ENCODE measurements at places on chromosomes 5 and 9.

- DNase-seq, result no peak
Observed at GRCh38 chr5:128441941-128442350, 96.1 kb downstream of the FBN2 start.

DNA sequence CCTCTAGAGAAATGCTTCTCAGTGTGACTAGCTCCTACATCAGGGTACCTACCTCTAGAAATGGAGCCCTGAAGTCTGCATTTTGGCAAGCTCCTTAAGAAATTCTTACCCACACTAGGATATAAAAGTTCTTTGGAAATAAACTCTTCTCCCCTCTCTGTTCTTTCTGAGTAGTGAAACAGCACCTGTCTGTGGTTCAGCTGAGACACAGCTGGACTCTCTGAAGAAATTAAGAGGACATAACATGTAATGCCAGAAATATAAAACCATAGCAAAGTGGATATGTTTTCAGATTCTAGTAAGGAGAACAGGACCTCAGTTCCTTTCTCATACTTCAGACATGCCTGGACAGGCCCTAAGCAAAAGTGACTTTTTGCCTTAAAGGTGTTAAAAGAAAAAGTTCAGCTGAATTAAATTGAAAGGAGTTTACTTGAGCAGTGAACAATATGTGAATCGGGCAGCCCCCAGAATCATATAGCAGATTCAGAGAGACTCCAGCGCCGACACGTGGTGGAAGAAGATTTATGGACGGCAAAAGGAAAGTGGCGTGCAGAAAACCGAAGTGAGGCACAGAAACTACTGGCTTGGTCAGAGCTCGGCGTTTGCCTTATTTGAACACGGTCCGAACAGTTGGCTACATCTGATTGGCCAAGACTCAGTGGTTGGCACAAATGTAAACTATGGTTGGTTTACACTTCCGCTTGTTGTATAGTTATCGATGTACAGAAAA is 64.5 kb downstream of the PRKACG start:
- DNase-seq, result peak; percentile 77

GRCh38 chr9:115036691-115037090 is 81.3 kb downstream of the TNC start:
- DNase-seq, result no peak

DNA sequence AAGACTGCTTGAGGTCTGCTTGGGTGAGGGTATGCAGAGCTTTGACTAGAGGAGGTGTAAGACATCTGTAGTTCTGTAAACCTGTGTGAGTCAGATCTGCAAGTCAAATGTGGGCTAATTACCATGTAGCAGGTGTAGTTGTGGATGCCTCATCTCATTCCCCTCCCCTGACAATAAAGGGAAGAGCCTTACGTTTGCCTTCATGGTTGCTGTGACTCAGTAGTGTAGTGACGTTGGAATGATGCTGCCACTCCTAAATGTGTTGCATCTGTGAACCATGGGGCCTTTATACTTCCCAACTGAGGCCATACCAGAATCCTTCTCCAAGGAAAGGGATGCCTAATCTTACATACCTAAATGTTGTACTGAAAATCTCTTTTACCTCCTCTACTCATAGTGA is 26.0 kb downstream of the PRDM6 start:
- no peak for DNase-seq

- no peak for DNase-seq
Observed at GRCh38 chr9:69976152-69976551, 67.5 kb upstream of the MAMDC2 start.

DNA sequence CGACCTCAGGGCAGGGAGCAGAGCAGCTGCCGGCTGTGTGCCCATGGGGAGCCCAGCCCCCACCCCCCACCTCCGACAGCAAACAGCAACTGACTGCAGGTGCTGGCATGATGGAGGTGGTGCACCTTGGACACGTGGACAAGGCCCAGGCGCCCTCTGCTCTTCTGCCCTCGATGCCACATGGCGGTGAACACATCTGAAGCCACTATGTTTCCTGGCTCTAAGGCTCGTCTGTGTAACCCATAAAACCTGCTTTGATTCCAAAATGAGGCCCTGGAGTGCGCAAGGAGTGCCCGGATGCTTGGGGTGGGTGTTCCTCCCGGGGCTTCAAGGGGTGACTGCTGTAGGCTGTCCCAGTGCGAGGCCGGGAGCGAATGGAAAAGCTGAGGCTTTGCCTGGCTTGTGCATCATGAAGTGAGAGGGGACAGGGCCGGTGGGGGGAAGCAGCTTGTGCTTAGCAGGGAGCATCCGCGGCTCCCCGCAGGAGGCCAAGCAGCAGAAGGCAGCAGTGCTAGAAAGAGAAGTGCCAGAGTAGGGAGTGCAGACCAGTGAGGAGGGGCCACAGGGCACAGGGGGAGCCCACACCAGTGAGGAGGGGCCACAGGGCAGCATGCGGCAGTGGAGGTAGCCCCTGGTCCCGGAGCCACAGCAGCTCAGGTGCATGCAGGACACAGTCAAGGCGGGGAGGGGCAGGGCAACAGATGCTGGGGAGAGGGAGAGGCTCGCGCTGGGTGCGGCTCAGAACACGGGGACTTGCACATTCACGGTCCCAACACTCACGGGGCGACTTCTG is 30.0 kb downstream of the NKD2 start:
- DNase-seq, result no peak

GRCh38 chr5:125928663-125929062 is 494.5 kb upstream of the GRAMD2B start:
- peak; percentile 1 for DNase-seq

GRCh38 chr5:122442938-122443337 is 130.9 kb downstream of the SNCAIP start:
- no peak for DNase-seq

- no peak for DNase-seq
Observed at GRCh38 chr9:10704720-10705119, 91.9 kb upstream of the PTPRD start.

- peak; percentile 73 for DNase-seq
Observed at GRCh38 chr5:100780376-100780870, 122.7 kb downstream of the ST8SIA4 start.

DNA sequence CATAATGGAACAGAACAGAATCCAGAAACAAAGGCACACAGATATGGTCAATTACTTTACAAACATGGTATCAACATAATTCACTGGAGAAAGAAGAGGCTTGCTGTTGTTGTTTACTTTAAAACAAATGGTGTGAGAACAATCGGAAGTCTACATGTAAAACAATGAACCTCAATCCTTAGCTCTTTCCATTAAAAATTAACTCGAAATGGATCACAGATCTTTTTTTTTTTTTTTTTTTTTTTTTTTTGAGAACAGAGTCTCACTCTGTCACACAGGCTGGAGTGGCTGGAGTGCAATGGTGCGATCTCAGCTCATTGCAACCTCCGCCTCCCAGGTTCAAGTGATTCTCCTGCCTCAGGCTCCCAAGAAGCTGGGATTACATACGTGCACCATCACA is 9.8 kb downstream of the SEMA4D start:
- DNase-seq, result no peak

DNA sequence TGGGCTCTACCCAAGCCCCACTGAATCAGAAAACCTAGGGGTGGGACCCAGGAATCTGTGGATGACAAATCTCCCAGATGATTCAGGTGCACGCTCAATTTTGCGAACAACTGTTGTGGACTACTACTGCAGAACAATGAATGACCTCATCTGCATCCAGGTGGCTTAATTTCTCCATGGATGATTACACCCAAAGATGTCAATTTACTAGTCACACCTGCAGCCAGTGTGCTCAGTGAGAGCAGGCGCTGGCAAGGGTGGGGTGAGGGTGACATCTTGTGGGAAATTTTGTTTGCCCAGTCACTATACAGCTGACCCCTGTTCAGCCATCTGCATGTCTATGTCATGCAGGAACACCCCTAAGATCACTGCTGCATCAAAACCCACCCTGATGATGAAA is 118.2 kb downstream of the ENTREP1 start:
- DNase-seq, result peak; percentile 21

DNA sequence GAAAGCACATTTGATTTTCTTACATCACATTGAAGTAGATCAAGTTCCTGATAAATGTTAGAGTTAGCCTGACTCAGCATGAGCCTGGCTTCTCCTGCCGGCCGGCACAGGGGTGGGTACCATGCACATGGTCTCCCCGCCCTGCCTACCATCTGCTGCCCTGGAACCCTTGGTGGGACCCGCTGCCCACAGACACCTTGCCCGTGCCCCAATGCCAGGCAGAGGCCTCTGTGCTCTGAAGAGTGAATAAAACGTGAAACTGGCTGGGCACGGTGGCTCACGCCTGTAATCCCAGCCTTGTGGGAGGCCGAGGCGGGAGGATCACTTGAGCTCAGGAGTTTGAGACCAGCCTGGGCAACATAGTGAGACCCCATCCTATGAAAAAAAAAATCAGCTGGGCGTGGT is 17.3 kb downstream of the EXD3 start:
- DNase-seq, result no peak

DNA sequence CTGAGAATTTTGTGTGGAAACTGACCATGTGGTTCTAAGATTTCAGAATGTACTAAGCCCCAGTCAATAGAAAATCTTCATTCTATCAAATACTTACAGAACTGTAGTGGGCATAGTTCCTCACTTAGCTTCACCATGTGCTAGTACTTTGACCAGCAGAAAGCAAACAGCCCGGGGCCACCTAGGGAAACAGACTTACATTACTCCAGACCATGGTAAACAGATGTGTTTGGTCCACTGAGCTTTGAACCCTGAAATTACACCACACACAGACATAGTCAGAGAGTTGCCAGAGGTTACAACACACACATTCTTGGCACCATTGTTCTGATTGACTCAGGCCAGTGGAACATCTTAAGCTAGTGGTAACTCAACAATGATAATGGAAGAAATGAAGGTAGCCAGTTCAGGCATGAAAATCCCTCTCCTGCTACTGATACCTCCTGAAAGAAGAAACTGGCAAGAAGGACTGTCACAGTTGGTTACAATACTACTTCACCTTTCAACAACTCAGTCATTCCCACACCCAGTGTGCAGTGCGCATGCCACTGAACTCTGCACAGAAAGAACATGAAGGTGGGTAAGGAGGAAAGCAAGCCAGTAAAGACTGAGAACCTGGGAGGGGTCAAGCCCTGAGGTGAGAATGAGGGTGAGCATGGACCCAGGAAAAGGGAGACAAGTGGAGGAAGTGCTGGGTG is 18.7 kb upstream of the LECT2 start:
- DNase-seq, result no peak

- DNase-seq, result no peak
Observed at GRCh38 chr5:142432961-142433360, 108.1 kb upstream of the SPRY4 start.

- DNase-seq, result no peak
Observed at GRCh38 chr9:8734760-8735159, 935.2 kb upstream of the DMAC1 start.

DNA sequence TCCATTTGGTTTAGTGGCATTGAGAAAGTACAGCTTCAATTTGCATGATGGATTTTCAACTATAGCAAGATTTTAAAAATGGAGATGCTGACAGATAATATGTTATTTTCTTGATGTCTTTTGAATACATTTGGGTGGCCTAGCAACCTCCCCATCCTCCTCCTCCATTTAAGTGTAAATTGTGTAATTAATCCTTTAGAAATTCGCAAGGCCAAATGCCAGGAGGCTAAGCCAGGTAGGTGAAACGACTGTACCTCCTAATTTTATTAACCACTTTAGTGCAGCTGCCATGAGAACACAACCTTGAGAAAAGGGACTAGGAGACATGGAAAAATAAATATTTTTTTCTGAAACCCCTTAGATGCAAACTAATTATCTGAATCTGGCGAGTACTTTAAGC is 248.8 kb downstream of the MRPS30 start:
- no peak for DNase-seq

DNA sequence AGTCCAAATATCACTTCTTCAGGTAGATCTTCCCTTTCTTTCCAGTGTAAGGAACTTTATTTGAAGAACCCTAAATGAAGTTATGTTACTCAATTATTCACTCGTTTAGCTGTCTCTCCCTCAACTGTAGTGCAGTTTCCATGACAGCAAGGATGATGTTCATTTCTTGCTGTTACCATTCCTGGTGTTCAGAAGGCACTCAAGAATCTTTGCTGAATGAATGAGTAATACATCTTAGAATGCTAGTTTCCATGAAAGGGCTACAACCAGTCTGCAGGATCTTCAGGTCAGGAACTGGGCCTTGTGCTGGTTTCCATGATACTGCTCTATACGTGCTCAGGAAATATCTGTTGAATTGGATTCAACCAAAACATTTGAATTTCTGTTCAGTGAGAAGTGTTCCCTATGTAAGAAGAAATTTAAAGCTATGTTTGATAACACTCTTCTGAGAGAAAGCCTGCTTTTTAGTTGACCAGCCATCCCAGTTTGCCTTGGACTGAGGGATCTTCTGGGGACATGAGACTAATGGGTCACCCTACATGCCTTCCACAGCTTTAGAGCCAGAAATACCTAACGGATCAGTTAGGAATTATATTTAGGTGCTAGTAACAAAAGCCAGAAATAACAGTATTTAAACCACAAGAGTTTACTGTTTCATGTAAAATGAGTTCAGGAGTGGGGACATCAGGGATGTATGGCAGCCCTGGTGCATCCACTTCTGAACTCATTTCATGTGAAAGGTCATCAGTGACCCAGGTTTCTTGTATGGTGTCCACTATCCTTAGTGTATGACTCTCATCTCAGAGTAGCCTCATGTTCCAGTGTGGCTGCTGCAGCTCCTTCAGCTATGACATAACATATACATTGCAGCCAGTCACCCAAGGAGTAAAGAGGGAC is 500.1 kb upstream of the SGCD start:
- no peak for DNase-seq

GRCh38 chr5:99587983-99588382 is 659.2 kb upstream of the CHD1 start:
- no peak for DNase-seq

DNA sequence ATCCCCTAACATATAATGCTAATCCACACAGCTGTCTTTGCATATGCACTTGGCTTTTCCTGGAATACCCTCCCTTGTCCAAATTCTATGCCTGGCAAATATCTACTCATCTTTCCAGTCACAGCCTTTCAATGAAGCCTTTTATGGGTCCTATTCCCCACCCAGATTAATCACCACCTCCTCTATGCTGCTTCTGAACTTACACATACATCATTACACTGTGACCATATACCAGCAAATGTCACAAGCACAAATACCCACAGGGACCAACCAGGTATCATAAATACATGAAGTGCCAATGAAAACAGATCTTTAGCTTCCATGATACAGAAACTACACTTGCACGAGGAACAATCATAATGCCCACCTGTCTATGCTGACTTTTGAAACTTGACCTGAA is 22.3 kb downstream of the LPAR1 start:
- no peak for DNase-seq

- no peak for DNase-seq
Observed at GRCh38 chr5:68730220-68730978, 363.4 kb upstream of the SLC30A5 start.

- DNase-seq, result peak; percentile 74
Observed at GRCh38 chr9:27276193-27277030, 20.5 kb downstream of the EQTN start.

GRCh38 chr5:32083981-32084430 is 90.1 kb downstream of the GOLPH3 start:
- no peak for DNase-seq
